ENCODE measurements at places on chromosomes 6 and 20. TPM values are rescaled to one million over a fixed set of nuclear protein-coding genes. Genes with fewer than 3 reads are reported as not detected.
A peak's percentile ranks its signal among the peaks of the same experiment; 100 is the strongest.

DNA sequence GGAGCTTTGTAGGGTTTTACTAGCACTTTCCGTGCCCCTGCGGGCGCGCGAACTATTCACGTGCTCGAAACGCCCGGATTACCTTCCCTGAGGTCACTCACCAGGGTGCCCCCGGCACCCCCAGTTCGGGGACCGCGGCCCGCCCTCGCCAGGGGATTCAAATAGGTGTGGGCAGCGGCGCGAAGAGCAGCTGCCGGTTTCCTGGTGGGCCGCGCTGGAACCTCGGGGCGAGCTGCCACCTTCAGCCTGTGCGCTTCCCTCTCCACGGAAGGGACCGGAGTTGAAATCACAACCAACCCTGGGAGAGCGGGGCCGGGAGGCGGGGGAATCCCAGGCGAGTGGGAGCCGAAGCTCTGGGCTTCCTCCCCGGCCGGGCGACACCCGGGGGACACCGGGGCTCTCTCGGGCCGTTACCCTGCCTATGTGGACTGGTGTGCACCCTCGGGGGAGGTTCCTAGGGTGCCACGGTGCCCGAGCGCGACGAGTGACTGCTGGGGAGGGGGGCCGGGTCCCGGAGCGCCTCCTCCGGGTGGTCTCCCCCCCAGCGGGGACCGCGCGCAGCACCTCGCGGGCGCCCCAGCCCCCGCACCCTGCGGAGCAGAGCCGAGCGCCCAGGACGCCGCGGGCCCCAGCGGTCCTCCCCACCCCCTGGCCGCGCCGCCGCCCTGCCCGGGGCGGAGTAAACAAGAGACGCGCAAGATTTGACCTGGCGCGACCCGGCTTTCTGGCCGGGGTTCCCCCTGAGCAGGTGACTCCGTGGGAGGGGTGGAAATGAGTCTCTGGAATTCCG lies 2.1 kb upstream of the HIVEP2 start:
- DNase-seq: peak; percentile 82
- H3K4me3 ChIP-seq: peak overlapping the region; percentile 91
- H3K36me3 ChIP-seq: no peaks in the 10 kb centered on the region
- no peaks in the 10 kb centered on the region for H3K27me3 ChIP-seq

DNA sequence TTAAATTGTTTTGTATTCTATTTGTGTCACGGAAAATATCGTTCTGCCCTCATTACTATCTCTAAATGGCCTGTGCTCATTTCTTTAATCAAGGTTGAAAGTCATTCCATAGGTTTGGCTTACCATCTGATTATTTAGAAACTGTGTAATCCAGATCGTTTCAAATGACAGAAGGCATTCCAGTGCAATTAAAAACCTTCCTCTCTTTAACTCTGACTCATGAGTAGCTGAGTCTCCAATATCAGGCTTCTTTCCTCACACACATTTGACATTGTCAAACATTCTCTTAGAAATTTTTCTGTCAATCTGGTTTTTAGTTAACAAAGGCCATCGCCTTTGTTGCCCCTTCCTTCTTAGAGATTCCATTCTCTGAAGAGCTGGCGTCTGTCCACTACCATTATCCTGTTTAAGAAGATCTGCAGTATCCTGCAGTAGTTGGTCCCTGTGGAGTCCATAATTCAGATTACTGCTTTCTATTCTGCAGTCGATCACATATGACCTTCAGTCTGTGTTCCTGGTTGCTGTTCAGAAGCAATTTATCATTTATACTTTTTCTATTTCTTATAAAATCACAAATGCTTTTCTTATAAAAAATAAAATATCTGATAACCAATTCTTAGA lies 3.9 kb upstream of the TRDN start:
- H3K4me3 ChIP-seq: no peak overlapping the region
- no peaks in the 10 kb centered on the region for H3K36me3 ChIP-seq
- DNase-seq: no peak
- H3K27ac ChIP-seq: no peak overlapping the region
- H3K27me3 ChIP-seq: no peaks in the 10 kb centered on the region

DNA sequence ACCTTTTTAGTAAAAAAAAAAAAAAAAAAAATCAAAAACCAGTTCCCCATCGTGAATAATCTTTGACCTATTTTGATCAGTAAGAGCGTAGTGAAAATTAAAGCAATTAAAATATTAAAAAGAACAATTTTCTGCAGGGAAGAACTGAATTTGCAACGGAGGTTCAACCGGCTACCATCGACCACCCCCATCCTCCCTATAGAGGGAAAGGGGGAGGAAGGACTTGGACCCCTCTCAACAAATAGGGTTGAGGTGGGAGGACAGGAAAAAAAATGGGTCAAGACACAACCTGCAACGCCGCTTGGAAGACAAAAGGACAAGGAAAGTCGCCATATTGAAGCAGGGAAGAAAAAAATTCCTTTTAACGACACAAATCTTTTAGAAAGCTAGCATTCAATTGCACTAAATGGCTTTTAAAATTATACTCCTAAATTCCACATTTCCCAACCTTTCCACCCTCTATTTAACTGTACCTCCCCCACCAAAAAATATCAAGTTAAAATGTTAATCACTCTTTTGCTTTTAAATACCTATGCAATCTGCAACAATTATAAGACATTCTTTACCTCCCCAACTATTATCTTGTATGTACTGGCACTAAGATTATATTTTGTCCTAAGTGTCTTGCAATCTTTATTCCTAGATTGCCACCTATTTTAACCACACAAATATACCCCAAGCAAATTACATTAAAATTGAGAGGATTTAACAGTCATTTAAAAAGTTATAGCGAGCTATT lies 1.7 kb downstream of the PPP1R10 start:
- peaks cover 7% of the 10 kb centered on the region for H3K36me3 ChIP-seq
- H3K27me3 ChIP-seq: no peaks in the 10 kb centered on the region
- H3K27ac ChIP-seq: peak overlapping the region; percentile 86
- peak overlapping the region; percentile 65 for H3K4me3 ChIP-seq
- H3K4me1 ChIP-seq: peaks cover 21% of the 10 kb centered on the region

SLC22A1 gene
- total RNA-seq: not detected

CNKSR3 gene
- 11.0 TPM for total RNA-seq

HCK gene
- not detected for total RNA-seq
